ENCODE measurements at places on chromosomes 4 and X.

- DNase-seq = no peak
Measured at GRCh38 chr4:184400375-184400870, 73.9 kb downstream of the IRF2 start.

DNA sequence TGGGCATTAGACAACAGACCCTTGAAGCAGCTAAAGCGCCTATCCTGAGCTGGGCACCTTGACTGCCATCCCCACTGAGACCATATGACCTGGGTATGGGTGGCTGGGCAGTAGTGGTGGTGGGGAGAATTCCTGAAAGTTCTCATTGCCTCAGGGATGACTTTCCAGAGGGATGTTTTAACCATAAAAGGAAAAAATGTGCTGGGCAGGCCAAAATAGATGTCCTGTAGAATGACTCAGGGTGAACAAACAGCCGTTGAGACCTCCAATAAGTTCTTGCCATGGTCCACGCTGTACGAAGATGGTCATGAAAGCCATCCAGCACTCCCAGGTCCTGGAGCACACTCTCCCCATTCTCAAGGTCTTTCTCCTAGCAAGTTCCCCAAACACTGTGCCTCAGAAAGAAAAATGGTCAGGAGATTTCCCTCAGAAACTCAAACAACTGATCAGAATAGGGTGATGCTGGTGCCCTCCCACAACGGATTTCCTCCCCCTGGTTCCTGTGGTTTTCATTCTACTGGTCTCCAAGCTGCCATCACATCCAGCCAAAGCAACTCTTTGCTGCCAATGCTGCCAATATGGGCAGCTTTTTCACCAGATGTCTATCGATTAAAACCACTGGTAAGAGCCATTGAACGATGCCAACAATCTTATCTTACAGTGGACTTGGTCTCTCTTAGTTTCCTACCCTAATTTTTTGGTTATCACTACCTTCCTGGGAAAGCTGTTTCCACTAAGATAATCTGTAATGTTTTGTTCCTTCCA, 11.2 kb downstream of the CDKN2AIP start:
- no peak for DNase-seq

- no peak for DNase-seq
Measured at GRCh38 chr4:751676-752075, 46.0 kb downstream of the PCGF3 start.

GRCh38 chr4:8691151-8691775, 98.7 kb downstream of the CPZ start:
- peak; percentile 38 for DNase-seq

DNA sequence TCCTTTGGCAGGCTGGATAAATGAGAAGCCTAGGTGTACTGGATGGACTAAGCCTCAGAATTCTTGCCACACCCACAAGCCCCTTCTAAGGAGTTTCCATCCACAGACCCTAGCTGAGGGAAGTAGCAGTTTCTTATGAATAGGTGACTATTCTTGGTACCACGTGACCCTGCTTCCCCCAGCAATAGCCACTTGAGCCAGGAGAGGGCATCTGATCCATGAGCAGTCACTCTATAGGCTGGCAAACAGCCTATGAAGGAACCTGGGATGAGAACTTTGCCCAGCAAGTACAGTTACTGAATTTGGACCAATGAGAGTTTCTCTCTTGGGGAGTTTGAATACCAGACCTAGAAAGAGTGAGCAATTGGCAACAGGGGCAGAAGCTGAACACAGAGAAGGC, 84.0 kb downstream of the RTL9 start:
- no peak for DNase-seq

DNA sequence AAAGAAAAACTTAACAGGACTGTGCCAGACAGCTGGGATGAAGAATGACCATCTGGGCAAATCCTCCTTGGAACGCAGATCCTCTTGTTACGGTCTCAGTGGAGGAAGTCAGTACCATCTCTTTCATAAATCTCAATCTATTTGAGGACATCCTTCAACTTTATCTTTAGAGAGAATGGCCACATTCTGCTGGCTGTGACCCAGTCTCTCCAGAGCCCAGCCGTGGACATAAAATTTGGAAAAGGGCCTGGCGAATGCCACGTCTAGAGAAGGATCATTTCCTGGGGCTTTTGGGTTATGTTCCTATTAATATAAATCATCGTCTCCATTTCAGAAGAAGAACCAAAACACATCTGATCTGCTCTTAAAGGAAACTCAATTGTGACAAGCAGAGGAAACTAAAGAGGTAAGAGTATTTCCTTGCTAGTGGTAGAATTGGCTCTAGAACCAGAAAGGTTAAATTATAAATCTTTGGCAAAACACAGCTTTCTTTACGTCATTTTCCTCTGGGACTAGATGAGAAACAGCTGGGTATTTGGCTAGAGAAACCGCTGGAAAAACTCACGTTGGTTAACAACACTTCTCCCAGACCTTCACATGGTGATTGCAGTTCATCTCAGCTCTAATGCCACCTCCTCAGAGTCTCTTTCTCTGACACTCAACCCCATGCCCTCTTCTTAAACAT, 164.7 kb downstream of the CHIC2 start:
- DNase-seq = no peak

GRCh38 chr4:72568959-72569718, at the start of gene ADAMTS3:
Gene ADAMTS3 (minus strand): TSS chr4:72569221. CDS start chr4:72568762, 459 bp downstream.
- DNase-seq = peak; percentile 87

DNA sequence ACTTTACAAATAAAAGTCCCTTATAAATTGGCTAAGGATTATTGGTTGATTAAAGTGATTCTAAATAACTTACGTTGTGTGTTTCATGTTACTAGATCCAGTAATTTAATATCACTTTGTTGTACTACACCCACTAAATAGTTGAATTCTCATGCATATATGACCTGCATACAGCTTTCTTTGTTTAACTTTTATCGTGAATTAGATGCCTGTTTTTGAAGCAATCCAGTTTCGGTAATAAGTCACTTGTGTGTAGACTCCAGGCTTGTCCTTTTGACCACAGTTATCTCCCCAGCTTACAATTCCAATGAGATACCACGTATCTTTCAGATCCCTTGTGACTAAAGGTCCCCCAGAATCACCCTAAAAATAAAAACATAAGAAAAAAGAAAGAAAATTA, 27.3 kb upstream of the TMPRSS11D start:
- DNase-seq = no peak

GRCh38 chr4:139600662-139601061, 44.6 kb upstream of the SETD7 start:
- no peak for DNase-seq

DNA sequence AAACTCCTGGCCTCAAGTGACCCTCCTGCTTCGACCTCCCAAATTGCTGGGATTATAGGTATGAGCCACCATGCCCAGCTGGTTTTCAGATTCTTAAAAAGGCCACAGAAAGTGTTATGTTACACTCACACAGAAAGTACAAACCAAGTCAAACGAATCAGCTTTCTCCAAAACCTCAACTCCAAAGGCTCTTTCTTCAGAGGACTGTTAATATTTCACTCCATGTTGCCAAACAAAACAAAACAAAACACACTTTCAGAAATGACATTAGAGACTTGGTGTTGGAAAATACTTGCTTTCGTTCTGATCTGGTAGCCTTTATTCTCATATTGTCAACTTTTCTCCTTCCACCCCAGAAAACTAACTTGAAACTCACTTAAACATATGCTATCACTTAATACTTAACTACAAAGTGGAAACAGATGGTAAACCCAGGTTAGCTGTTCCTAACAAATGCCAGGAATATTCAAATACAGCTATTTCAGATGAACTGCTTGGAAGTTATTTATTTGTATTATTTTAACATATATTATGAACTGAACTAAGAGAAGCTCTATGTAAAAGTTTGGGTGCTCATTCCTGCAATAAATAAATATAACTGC, 34.7 kb downstream of the RLIM start:
- DNase-seq = no peak

DNA sequence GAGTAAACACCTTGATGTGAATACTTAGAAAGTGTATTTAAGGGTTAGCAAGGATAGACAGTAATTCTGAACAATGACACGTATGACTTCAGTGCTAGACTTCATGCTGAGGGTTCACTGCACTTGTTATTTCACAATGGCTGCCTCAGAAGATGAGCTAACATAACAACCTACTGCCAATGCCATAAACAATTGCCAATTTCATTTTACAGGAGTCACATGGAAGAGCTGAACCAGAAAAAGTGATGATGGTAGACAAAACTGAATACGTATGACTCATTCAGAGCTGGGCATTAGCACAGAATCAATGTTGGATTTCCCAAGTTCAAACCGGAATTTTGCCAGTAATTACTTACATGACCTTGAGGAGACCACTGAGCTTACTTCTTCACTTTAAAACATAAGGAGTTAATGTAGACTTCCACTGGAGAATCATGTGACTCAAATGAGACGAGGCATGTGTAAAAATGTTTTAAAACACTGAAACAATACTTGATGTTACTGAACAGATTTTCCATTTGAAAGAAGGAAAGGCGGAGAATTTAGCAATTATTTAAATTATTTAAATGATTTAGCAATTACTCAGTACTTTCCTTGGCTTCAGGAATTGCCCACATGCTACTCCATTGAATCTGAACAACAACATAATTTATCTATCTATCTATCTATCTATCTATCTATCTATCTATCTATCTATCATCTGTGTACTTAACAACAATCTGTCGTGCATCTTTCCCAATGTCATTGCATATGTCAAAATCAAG, 868.5 kb upstream of the SLIT2 start:
- no peak for DNase-seq

GRCh38 chr4:137125011-137125410, 407.3 kb downstream of the PCDH18 start:
- peak; percentile 40 for DNase-seq

GRCh38 chrX:106912864-106913263, 7.3 kb upstream of the CLDN2 start:
- no peak for DNase-seq

All from right forelimb (tissue), 1 donor.